Right forelimb (tissue), 1 donor: ENCODE measurements at places on chromosomes 1 and 21.
A peak's percentile ranks its signal among the peaks of the same experiment; 100 is the strongest.

GRCh38 chr21:46655230-46655629 is 19.8 kb downstream of the PRMT2 start:
- no peak for DNase-seq

- no peak for DNase-seq
Measured at GRCh38 chr1:241711326-241711725, 59.2 kb downstream of the WDR64 start.

DNA sequence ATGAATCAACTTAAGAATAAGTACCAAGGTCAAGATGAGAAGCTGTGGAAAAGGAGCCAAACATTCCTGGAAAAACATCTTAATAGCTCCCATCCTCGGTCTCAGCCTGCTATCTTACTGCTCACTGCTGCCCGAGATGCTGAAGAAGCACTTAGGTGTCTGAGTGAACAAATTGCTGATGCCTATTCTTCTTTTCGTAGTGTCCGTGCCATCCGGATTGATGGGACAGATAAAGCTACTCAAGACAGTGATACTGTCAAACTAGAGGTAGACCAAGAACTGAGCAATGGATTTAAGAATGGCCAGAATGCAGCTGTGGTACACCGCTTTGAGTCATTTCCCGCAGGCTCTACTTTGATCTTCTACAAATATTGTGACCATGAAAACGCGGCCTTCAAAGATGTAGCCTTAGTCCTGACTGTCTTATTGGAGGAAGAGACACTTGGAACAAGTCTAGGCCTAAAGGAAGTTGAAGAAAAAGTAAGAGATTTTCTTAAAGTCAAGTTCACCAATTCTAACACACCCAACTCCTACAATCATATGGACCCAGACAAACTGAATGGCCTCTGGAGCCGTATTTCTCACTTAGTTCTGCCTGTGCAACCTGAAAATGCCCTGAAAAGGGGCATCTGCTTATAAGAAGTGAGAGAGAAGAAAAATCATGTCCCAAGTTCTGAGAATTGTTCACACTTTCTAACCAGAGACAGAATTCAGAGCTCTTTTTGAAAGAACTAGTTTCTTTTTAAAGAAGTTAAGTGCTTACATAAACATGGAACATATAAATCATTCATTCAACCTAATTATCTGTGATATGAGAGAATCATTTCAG is 35.7 kb downstream of the TOR1AIP1 start:
- no peak for DNase-seq

DNA sequence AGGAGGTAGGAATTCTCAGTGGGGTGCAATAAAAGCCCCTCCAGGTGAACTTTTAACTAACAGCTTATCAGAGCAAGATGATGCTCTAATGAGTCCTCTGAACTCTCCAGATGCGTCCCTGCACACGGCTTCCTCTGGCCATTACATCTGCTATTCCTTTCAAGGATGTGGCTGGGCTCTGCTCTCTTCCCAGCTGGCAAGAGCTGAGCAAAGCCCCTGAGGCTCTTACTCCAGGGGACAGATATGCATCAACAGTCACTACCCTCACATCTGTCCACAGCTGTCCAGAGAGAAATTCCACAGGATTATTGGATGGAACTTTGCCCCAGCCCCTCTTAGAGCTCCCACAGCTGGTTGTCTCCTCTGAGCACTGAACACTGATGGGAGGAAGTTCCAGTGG is 267.8 kb downstream of the C1orf94 start:
- DNase-seq = no peak

- no peak for DNase-seq
Measured at GRCh38 chr1:97192872-97193572, 471.4 kb downstream of the PTBP2 start.

- no peak for DNase-seq
Measured at GRCh38 chr1:232951605-232952004, 1.2 kb downstream of the NTPCR start.

GRCh38 chr1:53145942-53146708 is 3.7 kb upstream of the SLC1A7 start:
- DNase-seq = peak; percentile 69

DNA sequence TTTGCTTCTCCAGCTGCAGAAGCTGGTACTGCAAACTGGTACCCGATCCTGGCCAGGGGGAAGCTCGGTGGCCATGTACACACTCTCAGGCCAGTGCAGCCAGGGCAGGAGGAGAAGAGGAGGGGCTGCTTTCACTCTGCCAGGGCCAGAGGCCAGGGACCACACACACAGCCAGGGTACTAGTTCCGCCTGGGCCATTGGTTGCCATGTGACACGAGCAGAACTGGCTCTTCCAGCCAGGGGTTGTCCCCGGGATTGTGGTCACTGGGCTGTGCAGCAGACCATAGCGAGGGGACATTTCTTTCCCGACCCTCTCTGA is 3.7 kb upstream of the SHISAL2A start:
- DNase-seq = no peak

DNA sequence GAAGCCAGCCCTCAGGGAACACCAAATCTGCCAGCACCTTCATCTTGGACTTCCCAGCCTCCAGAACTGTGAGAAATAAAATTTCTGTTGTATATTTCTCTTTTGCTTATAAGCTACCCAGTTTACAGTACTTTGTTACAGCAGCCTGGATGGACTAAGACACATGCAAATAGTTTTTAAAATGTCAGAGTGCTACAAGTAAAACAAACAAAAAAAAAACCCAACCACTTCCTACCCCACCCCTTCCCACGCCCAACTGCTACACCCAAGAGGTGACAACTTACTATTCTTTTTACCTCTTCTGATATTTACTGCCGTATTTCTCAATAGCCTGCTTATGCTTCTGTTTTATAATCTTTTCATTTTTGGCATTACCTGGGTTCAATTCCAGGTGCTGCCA is 8.6 kb upstream of the SPSB1 start:
- no peak for DNase-seq

DNA sequence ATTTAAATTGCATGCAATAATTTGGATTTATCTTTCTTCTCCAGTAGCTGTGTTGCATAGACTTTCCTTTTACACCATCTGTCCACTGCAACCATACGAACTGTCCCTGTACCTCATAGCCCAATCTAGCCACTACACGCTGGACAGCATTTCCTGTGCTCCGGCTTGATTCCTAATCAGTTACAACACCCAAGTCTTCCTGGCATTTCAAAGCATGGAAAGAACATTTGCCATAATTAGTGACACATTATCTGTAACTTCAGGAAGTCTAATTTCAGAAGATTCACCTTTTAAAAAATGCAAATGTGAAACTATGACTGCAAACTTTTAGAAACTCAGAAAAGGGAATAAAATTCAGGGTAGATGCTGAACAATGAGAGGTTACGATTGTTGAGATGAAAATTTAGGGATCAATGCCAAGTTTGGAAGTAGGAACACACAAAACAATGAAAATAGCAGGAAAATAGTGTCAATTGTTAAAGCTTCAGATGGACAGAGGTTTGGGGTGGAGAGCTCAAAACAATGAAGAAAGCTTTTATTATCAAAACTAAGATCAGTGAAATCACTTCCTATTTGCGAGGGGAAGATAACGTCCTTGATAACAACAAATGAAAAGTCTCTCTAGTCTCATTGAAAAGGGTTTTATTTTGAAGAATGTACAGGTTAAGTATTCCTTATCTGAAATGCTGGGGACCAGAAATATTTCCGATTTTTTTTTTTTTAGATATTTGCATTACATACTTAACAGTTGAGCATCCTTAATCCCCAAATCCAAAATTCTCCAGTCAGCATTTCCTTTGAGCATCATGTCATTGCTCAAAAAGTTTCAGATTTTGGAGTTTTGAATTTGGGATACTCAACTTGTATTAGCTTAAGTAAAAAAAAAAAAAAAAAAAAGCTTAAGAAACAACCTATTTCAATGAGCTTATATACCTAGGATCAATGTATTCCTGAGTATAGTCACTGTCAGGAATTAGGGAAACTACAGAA is 107.3 kb downstream of the FNBP1L start:
- DNase-seq = no peak

DNA sequence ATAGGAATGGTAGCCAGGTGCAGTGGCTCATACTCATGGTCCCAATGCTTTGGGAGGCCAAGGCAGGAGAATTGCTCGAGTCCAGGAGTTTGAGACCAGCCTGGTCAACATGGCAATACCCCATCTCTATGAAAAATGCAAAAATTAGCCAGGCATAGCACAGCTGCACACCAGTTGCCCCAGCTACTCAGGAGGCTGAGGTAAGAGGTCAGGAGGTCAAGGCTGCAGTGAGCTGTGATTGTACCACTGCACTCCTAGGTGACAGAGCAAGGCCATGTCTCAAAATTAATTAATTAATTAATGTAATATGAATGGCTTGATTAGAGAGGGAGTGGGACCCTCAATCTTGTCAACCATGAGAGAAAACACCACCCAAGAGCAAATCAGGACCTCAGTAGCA is 198.7 kb upstream of the DUSP10 start:
- DNase-seq = no peak

- no peak for DNase-seq
Measured at GRCh38 chr1:155944444-155944799, 3.0 kb downstream of the RXFP4 start.

DNA sequence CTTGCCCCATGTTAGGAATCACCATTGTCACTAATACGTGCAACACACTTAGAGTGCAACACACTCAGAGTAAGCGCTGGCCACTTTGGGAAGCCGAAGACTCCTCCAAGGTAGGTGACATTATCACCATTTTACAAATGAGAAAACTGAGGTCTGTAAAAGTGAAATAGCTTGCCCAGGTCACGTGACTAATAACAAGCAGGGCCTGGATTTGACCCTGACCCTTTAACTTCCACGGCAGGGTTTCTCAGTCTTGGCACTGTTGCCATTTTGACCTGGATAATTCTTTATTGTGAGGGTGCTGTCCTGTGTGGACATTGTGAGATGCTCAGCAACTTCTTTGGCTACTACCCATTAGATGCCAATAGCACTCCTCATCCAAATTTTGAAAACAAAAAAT is 7.8 kb upstream of the GPR88 start:
- no peak for DNase-seq

GRCh38 chr1:53381790-53382401 is 54.0 kb upstream of the LRP8 start:
- no peak for DNase-seq

DNA sequence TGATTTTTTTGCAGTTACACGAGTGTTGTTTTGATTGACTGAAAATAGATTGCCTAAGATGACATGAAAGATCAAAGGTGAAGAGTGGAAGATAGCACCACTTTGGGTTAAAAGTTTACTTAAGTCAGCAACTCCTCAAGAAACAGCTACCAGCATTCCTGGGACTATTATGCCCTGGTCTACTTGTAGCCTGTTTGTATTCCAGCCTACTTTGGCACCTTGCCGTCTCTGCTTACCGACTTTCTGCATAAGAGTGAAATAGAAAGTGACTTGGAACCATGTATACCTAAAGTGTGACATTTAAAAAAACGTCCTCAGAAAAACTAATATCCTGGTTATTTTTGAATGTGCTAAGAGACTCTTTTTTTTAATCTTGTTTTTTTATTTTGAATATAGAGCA is 631.5 kb upstream of the PTBP2 start:
- DNase-seq = no peak

DNA sequence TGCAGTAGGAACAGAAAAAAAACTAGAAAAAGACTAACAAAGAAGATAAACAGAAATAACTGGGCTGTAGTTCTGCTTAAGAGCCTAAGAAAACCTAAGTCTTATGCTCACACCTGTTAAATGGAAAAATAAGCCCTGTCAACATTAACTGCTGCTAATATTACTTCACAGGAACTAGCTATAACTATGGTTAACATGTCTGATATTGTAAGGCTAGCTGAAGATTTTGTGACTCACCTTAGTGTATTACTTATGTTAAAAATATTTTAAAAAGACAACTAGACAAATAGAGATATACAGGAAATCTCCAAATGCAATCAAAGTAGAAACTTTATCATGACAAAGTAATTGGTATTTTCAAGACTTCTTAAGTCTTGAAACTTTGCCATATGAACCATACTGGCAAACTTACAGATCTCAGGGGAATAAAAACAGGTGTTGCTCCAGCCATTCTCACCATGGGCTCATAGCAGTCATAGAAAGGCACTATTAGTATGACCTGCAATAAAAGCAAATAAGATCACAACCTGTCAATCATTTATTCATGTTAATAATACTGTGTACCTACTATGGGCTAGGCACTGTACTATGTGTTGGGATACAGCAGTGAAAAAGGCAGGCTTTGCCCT is 30.7 kb downstream of the KYAT3 start:
- DNase-seq = no peak

DNA sequence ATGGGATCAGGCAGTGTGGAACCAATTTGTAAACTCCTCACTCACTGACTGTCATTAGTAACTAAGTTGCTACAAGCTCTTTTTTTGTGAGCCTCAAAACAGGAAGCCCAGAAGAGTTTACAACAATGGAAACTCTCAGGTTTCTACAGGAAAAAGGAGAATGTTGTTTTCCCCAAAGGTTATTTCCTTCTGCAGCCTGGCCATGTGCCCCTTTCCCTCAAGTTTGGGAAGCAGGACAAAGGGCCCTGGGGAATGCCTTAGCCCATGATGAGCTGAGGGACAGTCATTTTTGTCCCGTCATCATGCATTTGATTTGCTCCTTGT is 395.9 kb downstream of the KIF26B start:
- DNase-seq = peak; percentile 39

DNA sequence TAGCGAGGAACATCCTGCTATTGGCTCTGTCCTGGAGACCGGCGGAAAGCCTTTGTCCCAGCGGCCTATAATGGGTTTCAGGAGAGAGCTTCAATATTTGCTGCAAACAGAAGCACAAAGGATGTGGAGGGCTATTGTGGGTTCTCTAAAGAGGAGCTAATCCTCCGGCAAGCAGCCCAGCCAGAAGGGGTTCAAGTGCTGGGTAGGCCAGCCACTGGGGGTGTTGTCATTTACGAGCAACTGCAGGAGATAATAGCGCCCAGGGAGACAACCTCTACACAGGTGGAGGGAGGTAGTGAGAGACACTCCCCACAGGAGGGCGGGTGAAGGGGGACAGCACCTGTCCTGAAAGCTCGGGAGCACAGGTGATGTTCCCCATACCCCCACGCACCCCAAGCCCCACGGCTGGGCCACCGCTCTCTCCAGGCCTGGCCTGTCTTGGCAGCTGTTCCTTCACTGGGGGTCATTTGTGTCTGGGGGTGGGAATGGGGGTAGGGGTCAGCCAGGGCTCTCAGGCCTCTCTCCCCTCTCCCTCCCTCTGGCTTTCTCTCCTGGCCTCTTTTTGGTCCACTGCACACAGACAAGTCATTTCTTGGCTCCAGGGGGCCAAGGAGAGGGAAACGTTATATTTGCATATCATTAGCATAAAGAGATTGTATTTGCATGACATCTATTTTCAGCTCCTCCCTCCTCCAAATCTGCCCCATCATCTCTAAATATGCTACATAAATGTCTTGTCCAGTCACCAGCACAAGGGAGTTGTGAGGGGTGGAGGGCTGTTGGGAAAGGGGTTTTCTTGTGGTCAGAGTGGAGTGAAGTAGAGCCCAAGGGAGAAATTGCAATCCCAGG is 22.0 kb upstream of the SLC26A9 start:
- DNase-seq = no peak

DNA sequence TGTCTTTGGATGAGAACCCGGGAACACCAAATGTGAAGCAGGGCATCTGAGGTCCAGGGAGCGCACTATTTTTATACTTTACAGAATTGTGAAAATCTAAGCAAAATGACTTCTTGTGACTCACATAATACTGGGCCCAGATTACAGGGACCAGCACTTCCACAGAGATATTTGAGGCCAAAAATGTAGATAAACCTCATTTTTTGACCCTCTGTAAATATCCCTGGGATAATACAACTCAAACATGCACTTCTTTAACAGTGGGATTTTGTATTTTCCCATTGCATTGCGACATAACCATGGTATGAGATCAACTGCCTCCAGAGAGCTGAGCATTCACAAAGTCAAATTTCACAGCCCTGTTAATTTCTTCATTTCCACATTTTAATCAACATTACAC is 289.4 kb upstream of the ADGRL4 start:
- no peak for DNase-seq
